ENCODE measurements at places on chromosomes 6 and 20.

GRCh38 chr6:139439349-139439748 lies 64.9 kb upstream of the CITED2 start:
- DNase-seq: no peak

GRCh38 chr6:3263096-3263495 lies 4.3 kb downstream of the PSMG4 start:
- no peak for DNase-seq

DNA sequence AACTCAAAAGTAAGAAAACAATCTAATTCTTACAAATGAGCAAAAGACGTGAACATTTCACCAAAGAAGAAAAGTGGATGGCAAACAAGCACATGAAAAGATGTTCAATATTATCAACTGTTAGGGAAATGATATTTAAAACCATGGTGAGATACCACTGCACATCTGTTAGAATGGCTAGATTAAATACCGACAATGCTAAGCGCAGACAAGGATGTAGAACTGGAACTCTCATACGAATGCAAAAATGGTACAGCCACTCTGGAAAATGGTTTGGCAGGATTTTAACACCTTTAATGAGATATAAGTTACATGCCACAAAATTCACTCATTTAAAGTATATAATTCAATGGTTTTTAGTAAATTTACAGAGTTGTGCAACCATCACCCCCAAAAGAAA lies 44.6 kb upstream of the NFATC2 start:
- DNase-seq: no peak

DNA sequence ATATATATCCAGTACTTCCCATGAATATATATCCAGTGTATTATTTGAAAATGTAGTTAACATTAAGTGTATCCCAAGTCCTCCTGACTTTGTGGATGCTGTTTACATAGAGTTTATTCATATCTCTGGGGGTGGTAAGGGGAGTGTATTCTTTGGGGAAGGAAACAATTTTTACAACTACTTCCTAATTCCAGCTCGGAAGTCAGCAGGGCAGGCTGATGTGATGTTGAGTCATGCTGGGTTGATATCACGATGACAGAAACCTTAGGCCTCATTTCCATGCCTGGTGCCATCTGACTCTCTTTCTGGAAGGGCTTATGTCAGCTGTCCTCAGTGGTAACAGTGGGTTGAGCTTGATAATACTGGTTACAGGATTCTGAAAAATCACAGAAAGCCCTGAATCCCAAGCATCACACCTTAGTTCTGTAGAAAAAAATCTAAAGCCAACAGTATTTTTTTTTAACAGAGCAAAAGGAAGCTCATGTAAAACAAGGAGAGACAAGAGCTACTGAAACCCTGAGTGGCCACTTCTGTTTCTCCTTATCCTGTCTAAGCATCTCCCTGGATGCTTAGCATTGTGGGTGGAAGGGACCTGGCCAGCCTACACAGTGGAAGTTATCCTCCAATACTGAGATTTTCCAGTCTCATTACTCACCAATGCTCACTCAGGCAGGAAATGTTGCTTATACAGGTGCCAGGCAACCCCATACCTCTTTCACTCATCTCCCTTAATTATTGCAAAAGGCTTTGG lies 75.2 kb upstream of the IYD start:
- DNase-seq: no peak

DNA sequence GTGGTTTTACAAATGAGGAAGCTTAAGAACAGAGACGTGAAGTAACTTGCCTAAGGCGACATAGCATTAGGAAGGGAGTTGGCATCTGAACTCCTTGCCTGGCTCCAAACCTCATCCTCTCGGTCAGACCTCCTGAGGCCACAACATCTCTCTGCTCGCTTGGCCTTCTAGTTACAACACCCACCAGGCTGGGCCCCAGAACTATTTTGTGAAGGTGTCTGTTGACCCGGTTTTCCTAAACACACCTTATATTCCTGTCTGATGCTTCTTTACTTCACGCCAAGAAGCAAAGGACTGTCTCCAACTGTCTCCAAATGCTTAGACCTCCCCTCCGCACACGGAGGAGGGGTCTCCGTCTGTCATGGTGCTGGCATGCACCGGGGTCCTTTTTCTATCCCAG lies 326.6 kb downstream of the THBS2 start:
- no peak for DNase-seq

- DNase-seq: no peak
Measured at GRCh38 chr20:34675993-34676641, 775 bp downstream of the PIGU start.

DNA sequence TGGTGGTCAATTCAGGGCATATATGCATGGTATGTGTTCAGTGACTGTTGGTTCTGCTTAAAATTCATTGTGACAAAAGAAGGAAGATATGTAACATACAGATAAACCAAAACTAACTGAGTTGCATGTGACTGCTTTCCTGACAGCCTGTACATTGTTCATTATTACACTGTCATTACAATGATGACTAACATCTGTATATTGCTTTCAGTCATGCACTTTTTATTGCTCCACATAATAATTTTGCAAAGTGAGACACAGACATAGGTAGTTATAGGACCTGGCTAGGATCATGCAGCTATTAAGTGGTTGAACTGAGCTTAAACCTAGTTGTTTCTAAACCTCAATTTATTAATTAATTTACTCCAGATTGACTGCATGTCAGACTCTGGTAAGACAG lies 703.2 kb downstream of the HDGFL1 start:
- no peak for DNase-seq

DNA sequence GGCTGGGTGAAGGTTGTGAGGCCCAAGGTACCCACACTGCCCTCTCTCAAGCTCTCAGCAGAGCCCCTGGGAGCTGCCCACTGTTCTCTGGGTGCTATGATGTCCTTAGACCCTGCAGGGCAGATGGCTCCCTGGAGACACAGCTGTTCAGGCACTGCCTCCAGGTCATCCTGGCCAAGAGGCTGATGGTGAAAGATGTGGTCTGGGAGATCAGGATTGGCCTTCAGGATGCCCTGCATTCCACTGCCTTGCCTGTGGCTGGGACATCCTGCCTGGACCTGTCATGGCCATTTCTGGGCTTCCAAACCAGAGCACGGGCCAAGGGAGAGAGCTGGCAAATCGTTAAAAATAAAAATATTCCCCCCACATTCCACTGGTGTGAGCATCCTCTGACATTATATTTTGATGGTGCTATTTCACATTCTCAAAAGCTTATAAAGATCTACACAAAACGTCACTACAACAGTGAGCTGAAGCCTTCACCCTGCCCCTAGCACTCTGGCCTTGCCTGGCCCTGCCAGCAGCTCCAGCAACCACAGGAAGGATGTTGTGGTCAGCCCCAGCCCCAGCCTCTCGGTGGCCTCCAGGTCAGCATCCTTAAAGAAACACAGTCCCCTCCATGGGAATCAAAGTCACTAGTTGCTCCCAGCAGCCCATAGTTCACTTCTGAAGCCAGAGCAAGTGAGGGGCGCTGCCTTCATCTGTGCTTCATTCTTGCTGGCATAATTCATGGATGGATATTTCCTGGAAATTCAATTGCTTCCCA lies 13.5 kb upstream of the KCNK16 start:
- DNase-seq: no peak

DNA sequence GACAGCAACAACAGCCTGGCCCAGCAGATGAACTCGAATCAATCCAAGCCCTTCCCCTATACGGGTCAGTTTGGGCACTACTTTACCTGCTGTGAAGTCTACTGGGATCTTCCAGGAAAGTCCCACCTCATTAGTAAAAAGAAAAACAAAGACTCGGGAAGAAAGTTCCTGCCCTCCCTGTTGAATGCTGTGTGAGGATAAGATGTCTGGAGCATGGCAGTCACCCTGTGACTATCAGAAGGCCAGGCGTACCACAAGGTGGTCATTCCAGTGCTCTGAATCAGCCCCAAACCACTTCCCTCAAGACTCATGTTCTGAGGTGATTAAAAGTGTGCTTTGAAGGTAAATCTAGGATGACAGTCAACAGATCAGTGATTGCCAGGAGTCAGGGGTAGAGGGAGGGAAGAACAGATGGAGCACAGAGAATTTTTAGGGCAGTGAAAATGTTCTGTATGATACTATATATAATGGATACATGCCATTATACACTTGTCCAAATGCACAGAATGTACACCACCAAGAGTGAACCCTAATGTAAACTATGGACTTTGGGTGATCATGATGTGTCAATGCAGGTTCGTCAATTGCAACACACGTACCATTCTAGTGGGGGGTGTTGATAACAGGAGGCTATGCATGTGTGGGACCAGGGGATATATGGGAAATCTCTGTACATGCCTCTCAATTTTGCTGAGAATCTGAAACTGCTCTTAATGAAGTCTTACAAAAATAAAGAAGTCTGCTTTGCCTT lies 14.7 kb downstream of the FKBP1A start:
- no peak for DNase-seq

Data from stimulated activated CD4-positive, alpha-beta T cell treated with anti-CD3 and anti-CD28 coated beads, Interleukin-4, amount 100 ng/mL, for 24 hours (primary cell).